ENCODE measurements at places on chromosomes 3 and 15.

DNA sequence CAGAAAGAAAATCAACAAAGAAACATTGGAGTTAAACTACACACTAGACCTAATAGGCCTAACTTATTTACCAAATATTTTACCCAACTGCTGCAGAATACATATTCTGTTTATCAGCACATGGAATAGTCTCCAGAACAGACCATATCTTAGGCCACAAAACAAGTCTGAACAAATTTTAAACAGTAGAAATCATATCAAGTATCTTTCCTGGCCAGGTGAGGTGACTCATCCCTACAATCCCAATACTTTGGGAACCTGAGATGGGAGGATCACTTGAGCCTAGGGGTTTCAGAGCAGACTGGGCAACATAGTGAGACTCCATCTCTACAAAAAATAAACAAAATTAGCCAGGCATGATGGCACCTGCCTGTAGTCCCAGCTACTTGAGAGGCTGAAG lies 18.1 kb upstream of the KPNA4 start:
- DNase-seq: no peak

DNA sequence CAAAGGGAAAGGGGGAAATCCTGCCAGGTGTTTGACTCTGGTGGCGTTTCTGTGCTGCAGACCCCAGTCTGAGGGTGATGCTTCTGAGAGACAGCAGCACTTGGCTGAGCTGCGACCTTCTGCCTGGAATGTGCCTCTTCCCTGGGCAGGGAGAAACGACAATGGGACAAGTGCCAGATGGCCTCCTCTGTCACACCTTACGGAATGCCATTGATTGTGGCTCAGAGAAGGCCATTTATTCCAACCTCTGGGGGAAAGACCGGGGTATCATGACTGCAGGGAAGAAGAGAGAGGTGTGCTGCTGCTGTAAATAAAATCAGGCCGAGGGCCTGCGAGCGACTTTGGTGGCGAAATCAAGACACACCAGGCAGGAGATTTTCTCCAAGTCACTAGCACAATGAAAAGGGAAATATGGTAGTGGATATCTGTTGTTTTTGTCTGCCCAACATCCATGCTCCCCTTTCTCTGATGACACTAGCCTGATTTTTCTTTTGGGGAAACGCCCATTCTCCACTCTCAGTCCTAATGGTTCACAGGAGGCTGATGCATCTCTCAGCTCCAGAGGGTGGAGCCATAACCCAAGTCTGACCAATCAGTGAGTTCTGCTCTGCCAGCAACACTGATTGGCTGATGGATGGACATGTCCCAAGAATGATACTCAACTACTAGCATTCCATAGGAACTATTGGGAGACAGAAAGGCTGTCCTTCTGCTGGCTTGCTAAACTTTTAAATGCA lies 336.1 kb downstream of the FOXP1 start:
- DNase-seq: no peak

- no peak for DNase-seq
Observed at GRCh38 chr3:21526461-21526860, 224.5 kb downstream of the ZNF385D start.

- DNase-seq: no peak
Observed at GRCh38 chr3:52775877-52776276, 1.5 kb upstream of the ITIH1 start.

- DNase-seq: no peak
Observed at GRCh38 chr15:90552162-90552928, 22.6 kb downstream of the CRTC3 start.

DNA sequence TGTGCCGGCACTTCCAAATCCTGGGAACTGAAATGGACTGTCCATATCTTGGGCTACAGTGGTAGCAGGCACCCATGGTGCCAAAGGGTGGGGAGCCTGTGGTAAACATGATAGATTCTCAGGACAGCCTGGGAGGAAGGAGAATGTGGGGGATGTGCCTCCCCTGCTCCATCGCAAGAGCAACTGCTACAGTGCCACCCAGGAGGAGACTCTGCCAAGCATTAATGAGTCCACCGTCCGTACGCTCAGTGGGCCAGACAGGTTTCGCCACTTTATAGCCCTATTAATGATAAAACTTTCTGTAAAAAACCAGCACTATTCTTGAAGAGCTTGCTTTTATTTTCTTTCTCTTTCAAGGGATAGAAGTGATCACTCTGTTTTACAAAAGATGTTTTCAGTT lies 75.2 kb downstream of the FMN1 start:
- DNase-seq: no peak

DNA sequence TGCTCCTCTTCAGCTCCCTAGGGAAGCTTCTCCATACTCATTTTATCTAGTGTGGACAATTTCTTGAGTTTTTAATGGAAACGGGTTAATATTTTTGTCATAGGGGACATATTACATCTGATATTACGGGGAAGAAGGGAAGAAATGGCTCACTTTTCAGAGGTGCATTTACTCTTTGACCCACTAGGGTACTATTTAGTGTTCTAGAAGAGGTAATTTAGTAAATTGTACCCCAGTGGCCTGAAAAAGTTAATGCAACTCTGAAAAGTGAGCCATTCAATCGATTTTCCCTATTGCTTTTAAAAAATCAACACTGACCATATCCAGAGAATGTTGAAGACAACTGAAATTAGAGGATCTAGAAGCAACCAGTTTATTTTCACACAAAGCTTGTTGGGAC lies 71.2 kb downstream of the MAP2K5 start:
- no peak for DNase-seq

DNA sequence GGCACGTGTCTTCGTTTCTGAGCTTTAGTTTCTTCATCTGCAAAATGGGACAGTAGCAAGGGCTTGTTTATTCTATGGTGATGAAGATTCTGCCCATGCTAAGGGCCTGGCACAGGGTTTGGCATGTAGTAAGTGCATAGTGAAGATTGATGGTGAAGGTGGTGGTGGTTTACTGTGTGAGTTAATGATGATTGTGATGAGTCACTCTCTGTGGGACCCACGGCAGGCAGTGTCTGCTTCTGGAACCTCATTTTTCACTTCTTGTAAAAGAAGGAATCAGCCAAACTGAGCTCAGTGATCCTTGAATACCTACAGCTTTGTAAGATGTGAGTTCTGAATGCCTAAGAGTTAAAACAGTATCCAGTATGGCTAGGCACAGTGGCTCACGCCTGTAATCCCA lies 86.2 kb upstream of the LRTM1 start:
- no peak for DNase-seq

DNA sequence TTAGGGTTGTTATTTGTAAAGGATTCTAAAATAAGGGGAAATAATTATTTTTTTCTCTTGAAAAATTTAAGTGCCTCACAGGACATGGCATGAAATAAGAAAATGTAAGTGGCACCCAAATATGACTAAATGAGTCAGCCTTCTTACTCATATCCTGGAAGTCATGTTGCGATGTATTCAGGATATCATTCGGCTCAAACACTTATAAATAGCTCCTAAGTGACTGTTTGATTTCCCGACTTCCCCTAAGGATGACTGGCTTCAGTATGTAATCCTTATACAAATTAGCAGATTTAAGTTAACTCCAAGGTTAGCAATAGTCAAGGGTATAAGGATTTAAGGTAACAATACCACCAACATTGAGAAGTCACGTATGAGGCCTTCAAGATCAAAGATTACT lies 57.3 kb upstream of the OSTN start:
- DNase-seq: no peak
